ENCODE measurements at places on chromosomes 7 and 10.

DNA sequence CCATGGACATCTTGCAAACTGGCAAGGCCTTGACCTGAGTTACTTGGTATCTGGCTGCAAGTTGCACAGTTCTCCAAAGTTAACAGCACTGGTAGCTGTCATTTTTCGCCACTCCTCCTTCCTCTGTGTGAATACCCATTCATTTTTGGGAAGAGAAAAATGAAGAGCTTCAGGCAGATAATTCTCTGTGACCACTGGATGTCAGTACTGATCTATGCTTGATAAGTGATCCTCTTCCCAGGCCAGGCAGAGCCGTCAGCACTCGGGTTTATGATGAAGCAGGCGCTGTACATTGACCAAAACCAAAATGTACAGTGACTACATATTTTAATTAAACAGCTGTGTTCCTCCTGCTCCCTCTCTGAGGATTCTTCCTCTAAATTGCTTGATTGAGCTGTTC lies 55.9 kb upstream of the PDZD8 start:
- DNase-seq = no peak

DNA sequence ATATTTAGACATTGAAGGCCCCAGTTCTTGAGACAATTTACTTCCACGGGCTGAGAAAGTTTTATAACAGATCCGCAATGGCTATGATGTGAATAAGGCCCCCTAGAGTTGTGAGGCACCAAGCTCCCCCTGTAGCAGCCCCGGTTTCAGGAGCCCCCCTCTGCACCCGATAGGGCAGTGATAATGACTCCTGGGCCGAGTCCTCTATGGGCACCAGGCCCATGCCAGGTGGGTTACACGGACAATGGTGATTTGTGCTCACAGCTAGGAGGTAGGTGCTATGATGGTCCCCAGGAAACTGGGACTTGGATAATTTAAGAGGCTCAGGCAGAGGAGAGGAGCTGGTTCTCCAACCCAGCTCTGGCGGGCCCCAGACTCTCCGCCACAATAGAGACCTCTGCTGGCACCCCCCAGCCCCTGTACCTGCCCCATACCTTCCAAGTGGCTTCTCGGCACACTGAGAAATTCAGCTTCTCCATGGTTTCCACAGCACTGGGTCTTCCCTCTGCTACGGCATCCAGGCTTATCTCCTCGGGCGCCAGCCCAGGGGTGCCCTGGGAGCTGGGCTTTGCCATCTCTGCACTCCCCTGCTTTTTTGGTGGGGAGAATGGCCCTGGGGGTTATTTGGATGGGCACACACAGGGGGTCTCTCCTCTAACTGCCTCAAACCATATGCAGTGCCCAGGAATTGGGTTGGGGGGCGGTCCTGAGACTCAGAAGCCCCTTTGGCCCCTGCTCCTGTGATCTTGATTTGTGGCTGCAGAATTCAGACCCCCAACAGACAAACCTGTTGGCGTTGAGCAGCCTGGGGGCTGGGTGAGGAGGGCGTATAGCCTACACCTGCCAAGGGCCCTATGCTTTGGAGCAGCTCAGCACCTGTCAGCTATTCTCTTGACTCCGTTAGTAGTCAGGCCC lies 12.2 kb upstream of the KCP start:
- no peak for DNase-seq

DNA sequence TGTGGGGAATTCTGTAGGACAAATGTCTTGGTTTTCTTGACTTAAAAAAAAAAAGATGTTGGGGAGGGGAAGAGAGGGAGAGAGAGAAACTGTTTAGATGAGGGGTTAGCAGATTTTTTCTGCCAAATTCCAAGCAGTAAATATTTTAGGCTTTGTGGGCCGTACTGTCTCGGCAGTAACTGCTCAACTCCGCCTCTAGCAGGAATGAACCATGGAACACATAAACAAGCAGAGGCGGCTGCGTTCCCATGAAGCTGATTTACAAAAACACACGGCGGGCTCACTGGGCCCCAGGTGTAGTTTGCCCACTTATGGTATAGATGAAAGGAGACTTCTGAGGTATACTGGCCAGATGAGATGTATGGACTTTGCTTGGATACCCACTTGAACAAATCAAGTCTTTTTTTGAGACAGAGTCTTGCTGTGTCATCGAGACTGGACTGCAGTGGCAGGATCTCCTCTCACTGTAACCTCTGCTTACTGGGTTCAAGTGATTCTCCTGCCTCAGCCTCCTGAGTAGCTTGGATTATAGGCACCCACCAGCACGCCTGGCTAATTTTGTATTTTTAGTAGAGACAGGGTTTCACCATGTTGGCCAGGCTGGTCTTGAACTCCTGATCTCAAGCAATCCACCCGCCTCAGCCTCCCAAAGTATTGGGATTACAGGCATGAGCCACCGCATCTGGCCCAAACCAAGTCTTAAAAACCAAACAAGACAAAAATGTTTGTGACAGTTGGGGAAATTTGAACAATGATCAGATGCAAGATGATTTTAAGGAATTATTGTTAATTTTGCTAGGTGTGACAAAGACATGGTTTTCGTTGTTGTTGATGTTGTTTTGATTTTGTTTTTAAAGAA lies 9.7 kb upstream of the ADAMTS14 start:
- no peak for DNase-seq

GRCh38 chr10:7706534-7707073 lies 3.5 kb downstream of the ITIH2 start:
- no peak for DNase-seq

DNA sequence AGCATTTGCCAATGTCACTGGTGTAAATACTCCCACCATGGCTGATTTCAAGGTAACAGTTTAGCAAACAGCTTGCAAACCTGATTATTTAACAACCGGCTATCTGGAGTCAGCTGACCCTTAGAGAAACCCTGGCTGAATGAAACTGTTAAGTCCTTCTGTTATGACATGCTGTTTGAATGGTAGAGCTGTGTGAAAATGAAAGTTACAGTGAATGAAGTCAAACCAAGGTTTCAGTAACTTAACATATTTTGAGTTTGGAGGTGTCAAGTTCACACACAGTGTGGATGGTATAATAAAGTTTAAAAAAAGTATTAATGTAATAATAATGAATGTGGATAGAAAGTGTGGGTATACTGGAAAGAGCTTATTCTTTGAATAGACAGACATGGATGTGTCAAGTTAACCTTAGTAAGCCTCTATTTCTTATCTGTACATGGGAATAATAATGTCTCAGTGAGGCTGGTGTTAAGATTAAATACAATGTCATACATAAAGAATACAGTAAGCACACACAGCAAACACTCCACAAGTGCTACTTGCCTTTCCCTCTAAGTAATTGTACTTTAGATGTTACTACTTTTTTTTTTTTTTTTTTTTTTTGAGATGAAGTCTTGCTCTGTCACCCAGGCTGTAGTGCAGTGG lies 150.4 kb downstream of the TAX1BP1 start:
- DNase-seq = no peak

GRCh38 chr7:100091411-100092181 lies 2.8 kb downstream of the COPS6 start:
- no peak for DNase-seq

DNA sequence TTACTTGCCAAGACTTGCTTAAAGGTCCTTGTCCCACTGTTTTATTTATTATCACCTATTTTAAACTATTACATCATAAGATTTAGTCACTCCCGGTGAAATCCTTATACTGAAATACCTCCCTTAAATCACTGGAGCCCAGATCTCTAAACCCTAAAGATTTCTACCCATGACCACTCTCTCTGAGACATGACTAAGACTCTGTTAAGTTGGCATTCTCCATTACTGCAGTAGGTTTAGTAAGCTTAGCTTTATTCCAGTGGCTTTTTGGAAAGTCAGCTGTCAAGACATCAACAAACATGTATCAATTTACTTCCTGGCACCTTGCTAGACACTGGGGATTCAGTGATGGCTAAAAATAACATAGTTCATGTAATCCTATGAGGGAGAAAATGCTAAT lies 874.2 kb downstream of the KCNMA1 start:
- no peak for DNase-seq

DNA sequence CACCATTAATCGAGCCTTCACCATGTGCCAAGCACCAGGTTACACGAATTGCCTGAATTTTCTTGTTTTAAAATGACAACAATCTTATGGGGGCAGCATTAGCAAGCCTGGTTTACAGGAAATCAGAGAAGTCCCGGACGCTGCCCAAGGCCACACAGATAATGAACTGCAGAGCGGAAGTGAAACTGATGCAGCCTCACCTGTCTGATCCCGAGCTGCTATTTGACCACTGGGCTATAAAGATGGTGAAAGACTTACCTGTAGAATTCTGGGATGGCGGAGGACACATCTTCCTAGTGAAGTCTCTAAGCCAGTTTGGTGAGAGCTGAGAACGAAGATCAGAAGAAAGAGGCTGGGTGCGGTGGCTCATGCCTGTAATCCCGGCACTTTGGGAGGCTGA lies 21.7 kb upstream of the GALNTL5 start:
- no peak for DNase-seq

GRCh38 chr10:10320956-10321355 lies 696.7 kb upstream of the CELF2 start:
- no peak for DNase-seq

DNA sequence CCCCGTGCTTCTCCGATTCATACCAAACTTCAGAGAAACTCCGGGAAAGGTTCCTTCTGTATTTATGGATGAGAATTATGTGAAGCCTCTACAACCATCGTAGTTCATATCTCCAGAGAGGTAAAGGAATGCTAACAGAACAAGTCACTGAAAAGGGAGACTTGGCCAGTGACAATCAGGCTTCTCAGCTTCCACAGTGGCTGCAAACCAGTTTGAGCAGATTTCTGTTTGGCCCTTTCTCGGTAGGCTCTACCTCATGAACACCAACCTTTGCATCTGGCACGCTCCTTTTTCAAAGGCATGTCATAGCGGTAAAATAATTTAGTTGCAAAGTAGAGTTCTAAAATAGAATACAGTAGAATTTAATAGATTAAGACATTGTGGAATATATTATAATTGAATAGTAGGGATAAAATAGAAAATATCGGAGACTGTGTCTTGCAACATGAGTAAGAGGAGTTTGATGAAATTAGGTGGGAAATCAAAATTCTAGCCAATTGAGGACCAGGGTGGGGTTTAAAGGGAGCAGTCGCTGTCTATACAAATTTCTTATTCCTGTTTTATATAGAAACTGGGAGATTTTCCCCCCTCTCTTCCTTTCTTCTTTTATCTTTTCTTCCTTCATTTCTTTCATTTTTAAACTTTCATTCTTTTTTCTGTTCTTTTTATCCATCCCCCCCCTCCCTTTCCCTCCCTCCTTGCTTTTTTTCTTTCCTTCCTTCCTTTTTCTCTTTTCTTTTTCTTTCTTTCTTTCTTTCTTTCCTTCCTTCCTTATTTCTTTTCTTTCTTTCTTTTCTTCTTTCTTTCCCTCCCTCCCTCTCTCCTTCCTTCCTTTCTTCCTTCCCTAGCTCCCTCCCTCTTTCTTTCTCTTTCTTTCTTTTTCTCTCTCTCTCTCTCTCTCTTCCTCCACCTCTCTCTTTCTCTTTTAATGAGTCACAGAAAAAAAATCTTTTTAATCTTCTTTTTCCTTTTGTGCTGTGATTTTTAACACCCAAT lies 161.5 kb upstream of the KLF6 start:
- DNase-seq = no peak

DNA sequence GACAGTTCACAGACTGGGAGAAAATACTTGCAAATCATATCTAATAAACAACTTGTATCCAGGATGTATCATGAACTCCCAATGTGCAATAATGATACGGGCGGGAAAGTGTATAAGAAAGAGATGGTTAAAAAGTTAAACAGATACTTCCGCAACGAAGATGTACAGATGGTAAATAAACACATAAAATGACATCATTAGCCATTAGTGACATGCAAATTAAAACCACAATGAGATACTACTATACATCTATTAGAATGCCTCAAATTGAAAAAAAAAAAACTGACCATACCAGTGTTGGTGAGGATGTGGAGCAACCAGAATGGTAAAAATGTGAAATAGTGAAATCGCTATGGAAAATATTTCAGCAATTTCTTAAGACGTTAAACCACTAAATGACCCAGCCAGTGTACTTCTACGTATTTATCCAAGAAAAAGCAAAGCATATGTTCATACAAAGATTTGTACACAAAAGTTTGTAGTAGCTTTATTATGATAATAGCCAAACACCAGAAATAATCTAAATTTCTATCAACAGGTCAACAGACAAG lies 83.5 kb downstream of the IPMK start:
- DNase-seq = no peak

- DNase-seq = no peak
Measured at GRCh38 chr10:119263951-119264617, 56.7 kb downstream of the GRK5 start.

DNA sequence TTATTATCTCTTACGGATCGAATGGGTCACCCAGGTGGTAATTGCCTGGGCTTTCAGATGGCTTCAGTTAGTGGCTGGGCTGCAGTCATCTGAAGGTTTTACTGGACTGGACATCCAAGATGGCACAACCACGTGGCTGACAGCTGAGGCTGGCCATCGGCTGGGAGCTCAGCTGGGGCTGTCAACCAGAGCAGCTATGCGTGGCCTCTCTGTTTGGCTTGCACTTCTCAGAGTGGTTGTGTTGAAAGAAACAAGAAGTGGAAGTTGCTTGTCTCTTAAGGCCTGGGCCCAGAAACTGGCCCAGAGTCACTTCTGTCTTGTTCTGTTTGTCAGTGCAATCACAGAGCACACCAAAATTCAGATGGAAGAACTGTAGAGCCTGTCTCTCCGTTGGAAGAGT lies 5.7 kb upstream of the GDI2 start:
- DNase-seq = no peak

DNA sequence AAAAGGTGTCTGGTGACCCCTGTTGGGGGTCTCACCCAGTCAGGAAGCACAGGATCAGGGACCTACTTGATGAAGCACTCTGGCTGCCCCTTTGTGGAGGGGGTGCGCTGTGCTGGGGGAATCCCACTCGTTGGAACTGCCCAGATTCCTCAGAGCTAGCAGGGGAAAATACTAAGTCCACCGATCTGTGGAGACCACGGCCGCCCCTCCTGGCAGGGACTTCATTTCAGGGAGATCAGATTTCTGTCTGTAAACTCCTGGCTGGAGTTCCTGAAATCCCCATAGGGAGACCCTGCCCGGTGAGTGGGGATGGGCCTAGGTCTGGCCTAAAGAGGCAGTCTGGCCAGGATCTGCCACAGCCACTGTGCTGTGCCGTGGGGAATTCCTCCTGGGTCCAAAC lies 79.3 kb upstream of the ADCY1 start:
- no peak for DNase-seq

DNA sequence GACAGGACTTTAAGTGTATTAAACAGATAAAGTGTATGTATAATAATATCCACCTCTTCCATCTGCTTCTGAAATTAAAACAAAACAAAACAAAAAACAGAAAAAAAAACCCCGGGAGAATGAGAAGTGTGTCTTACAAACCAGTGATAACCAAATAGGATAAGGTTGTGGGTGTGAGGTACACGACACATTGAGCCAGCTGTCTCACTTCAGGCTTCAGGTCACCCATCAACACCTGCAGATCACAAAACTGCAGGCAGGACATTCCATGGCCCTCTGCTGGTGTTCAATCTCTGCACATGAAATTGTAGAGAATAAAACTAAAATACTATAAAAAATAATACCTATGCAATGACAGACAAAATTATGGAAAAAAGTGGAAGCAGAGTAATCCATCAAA lies 339.9 kb downstream of the SFMBT2 start:
- DNase-seq = no peak

All from urothelium cell line (cell line).